Central memory CD8-positive, alpha-beta T cell (primary cell): ENCODE measurements at places on chromosomes 5 and 9.

- DNase-seq: peak; percentile 53
- peak within 1 kb of the TSS; percentile 97 for H3K4me3 ChIP-seq
These were observed at the start of gene PRXL2C for GRCh38 chr9:96655198-96655851. Gene PRXL2C, minus strand, starts transcription at chr9:96655317. Its CDS starts 36 bp downstream, at chr9:96655281.

DNA sequence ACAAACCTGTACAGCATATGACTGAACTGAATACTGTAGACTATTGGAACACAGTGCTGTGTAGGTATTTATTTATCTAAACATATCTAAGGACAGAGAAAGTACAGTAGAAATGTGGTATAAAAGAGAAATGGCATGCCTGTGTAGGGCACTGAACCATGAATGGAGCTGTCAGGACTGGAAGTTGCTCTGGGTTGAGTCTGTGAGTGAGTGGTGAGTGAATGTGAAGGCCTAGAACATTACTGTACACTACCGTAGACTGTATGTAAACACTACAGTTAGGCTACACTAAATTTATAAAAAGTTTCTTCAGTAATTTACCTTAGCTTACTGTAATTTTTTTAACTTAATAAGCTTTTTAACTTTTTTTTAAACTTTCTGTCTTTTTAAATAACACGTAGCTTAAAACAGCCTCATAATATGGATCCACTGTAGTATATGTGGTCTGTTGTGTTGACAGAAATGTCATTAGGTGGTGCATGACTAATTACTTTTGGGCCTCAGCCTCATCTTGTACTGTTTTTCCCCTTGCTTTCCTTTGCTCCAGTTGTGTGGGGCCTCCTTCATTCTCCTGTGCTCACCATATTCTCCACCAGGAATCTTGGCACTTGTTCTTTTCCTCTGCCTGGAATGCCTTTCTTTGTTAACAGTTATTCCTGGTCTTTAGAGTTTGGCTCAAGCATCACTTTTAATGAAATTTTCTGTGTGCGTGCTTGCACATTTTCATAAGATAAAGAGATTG, 8.8 kb downstream of the SPIN1 start:
- peaks cover 24% of the 10 kb centered on the region for H3K4me1 ChIP-seq
- no peak overlapping the region for H3K27ac ChIP-seq
- H3K27me3 ChIP-seq: no peaks in the 10 kb centered on the region
- no peak overlapping the region for H3K4me3 ChIP-seq

DNA sequence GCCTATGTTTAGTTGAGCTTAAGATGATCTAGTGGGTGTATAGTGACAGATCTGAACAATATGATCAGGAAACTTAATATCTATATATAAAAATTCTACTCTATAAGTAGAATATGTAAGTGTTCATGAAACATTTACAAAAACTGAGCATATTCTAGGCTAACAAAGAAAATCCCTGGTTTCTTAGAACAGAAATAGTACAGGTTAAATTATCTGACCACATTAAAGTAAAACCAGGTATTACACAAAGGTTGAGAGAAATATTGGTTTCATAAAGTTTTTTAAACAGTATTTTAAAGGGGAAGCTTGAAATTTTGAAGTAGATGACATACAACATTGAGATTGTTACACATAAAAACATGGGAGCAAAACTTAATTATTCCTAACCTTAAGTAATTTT, 39.3 kb downstream of the LRRC70 start:
- no peaks in the 10 kb centered on the region for H3K27me3 ChIP-seq
- no peak overlapping the region for H3K4me3 ChIP-seq
- no peaks in the 10 kb centered on the region for H3K4me1 ChIP-seq
- no peak overlapping the region for H3K27ac ChIP-seq

DNA sequence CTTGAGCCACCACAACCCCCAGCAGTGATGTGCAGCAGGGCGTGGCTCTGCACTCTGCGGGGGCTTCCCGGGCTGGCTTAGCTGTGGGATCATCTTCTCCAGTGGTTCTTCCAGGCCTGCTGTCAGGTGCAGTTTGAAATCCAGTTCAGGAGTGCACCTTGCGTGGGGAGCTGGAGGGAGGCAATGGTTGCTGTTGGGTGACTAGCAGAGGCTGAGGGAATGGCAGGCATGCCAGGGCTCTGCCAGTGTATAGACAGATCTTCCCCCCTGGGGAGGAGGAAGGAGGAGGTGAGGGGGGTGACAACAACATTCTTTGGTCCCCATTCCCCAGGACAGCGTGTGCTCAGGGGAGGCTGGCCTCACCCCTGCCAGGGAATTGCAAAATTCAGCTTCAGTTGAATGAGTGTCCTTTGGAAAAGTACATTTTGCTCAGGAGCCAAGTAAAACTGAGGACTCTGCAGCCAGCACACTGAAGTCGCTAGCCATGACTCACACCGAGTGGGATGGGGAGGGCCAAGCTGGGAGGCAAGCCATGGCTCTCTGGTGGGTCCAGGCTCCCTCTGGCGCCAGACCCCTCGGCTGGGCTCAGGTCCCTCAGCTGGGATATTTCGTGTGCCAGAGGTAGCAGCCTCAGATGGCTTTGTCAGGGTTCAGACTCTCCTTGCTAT, 35.0 kb downstream of the ERGIC1 start:
- H3K4me1 ChIP-seq: peaks cover 34% of the 10 kb centered on the region
- H3K4me3 ChIP-seq: no peak overlapping the region
- no peak overlapping the region for H3K27ac ChIP-seq
- DNase-seq: no peak

DNA sequence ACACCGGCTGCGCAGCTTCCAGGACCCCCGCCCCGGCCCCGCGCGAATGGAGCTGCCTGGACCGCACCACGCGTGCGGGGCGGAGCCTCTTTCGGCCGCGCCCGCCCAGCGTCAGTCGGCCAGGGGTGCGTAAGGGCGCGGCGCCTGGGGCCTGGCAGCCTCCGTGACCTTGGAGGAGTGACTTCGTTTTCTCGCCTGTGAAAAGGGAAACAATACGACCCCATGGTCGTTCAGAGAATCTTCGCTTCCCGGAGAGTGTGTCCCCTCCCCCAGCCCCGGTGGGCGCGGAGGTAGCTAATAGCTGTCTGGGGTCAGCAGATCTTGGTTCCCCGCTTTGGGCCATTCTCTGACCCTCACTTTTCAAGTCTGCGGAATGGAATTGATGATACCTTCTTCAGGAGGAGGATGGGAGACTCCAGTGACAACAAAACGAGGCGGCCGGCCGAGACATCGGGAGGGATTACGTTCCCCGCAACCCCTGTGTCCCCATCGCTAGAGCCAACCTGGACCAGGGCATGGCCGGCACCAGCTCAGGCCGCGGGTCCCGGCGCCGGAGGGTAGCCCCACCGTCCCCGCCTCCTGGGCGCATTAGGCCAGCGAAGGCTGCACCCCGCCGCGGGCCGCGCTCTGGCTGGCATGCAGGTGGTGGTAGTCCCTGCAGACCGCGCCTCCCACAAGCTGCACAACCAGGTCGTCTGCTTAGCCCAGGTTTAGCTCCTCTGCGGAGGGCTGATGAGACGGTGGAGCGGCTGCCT, 5.5 kb upstream of the CDHR2 start:
- peaks cover 14% of the 10 kb centered on the region for H3K36me3 ChIP-seq
- peak; percentile 57 for DNase-seq
- no peaks in the 10 kb centered on the region for H3K27me3 ChIP-seq
- peaks cover 61% of the 10 kb centered on the region for H3K4me1 ChIP-seq
- H3K27ac ChIP-seq: peak overlapping the region; percentile 88

DNA sequence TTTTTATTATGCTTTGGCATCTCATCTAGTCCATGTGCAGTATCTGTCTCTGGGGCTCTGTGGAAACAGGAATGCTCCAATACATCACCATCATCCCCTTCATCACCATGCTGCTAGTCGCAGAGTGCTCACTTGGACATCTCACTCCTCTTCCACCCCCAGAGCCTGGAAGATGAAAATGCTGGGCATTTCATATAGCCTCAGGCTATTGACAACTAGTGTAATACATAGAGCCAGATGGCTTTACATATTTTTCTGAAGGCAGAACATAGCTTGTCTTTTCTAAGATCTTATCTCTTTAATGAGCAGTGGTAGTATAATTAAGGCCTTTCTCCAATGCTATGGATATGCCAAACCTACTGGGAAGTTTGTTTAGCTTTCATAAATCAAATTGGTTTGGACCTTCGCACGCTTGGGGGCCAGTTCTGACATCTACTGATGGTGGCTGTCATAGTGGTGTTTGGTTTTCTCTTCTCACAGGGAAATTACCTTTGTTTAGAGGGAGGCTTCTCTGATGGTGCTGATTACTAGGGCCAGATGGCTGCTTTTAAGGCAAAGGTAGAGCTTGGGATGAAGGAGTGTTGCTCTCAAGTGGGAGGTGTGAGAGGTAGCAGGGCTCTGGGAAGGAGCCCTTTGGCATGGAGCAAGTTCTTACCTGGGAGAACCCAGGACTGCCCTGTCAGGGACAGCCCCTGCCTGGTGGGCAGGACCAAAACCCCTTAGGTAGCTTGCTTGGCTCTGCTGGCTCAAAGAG, 63.1 kb upstream of the CXCL14 start:
- peaks cover 30% of the 10 kb centered on the region for H3K27me3 ChIP-seq
- no peak overlapping the region for H3K27ac ChIP-seq
- H3K36me3 ChIP-seq: no peaks in the 10 kb centered on the region
- no peak overlapping the region for H3K4me3 ChIP-seq
- no peak for DNase-seq

DNA sequence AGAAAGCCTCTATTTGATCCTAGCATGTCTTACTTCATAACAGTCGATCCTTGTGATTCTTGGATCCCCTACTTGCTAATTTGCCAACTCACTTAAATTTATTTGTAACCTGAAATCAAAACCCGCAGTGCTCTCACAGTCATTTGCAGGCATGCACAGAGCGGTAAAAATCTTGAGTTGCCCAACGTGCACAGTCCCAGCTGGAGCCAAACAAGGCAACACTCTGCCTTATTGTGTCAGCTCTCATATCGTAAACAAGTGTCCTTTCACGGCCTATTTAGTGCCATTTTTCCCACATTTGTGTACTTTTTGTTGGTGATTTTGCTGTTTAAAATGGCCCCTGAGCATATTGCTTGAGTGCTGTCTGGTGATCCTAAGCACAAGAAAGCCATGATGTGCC, 511.3 kb upstream of the WWC1 start:
- H3K4me3 ChIP-seq: no peak overlapping the region
- H3K4me1 ChIP-seq: no peaks in the 10 kb centered on the region
- no peaks in the 10 kb centered on the region for H3K27me3 ChIP-seq
- no peaks in the 10 kb centered on the region for H3K36me3 ChIP-seq
- no peak for DNase-seq

GRCh38 chr9:129735546-129735945, 17.3 kb downstream of the PTGES start:
- H3K27me3 ChIP-seq: peaks cover 9% of the 10 kb centered on the region
- peaks cover 5% of the 10 kb centered on the region for H3K4me1 ChIP-seq
- no peak overlapping the region for H3K27ac ChIP-seq
- H3K36me3 ChIP-seq: peaks cover 5% of the 10 kb centered on the region
- no peak overlapping the region for H3K4me3 ChIP-seq

- no peak overlapping the region for H3K4me3 ChIP-seq
- peaks cover 24% of the 10 kb centered on the region for H3K36me3 ChIP-seq
These were observed 29.5 kb downstream of the AQP7 start for GRCh38 chr9:33372900-33373299.

- no peaks in the 10 kb centered on the region for H3K36me3 ChIP-seq
- no peak for DNase-seq
- no peak overlapping the region for H3K27ac ChIP-seq
These were observed 13.3 kb downstream of the PDGFRB start for GRCh38 chr5:150142185-150142958.

GRCh38 chr9:122100756-122101155, 7.6 kb upstream of the TTLL11 start:
- H3K27me3 ChIP-seq: no peaks in the 10 kb centered on the region
- H3K36me3 ChIP-seq: no peaks in the 10 kb centered on the region
- H3K4me1 ChIP-seq: no peaks in the 10 kb centered on the region
- no peak overlapping the region for H3K4me3 ChIP-seq
- no peak for DNase-seq

DNA sequence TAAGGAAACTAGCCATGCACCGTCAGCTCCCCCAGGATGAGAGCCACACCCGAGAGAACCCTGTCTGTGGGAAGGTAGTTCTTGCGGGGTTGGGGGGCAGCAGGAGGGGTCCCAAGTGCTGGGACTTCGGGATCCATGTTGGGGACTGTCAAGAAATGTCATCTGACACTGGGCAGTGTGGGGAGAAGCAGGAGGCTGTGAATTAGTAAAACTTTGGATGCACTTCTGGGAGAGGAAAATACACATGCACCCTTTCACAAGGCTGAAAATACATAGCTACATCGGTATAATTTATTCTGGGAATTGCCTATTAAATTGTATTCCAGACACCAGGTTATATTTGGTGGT, 109.6 kb upstream of the RPS23 start:
- DNase-seq: no peak
- H3K27me3 ChIP-seq: peaks cover 52% of the 10 kb centered on the region
- H3K36me3 ChIP-seq: no peaks in the 10 kb centered on the region
- H3K4me3 ChIP-seq: no peak overlapping the region

DNA sequence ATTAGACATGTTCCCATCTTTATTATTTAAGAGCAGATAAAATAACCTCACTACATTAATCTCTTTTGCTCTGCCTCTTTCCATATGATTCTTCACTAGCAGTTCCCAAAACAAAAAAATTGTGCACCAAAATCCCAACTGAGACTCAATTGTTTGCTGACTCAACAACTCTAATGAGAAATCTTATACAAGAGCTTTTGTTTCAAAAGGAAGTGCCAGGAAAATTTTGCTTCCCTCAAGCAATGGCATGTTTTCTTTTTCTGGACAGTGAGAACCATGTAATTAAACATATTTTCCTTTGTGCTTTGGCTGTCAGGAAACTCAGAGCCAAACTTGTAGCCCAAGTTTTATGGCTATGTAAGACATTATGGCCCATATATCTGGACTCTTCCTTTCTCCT, 62.0 kb downstream of the TMC1 start:
- DNase-seq: no peak
- no peaks in the 10 kb centered on the region for H3K36me3 ChIP-seq
- peaks cover 10% of the 10 kb centered on the region for H3K27me3 ChIP-seq

DNA sequence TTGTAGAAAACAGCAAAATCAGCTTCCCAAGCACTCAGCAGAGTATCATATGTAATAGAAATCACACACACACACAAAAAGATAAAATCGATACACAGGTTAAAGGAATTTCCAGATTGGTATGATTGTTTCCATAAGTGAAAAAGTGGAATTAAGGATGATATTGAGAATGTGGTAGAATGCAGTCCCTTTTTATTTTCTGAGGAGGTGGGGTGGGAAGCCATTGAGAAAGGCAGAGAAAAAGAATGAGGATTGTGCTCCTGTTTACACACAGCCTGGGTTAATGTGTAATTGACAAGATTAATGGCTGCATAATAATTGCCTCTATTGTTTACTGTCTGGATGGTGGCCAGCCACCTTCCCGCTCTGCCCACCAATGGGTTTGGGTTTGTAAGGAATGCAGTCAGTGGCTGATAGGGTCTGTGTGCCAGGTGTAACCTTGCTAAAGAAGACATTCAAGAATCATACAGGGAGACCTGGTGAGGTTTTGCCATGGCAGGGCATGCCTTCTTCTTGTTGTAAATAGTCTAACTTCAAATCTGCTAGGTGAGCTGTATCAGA, 177.2 kb upstream of the MAP3K1 start:
- no peaks in the 10 kb centered on the region for H3K36me3 ChIP-seq
- no peaks in the 10 kb centered on the region for H3K4me1 ChIP-seq
- DNase-seq: no peak
- H3K27ac ChIP-seq: no peak overlapping the region
- no peak overlapping the region for H3K4me3 ChIP-seq

- H3K27me3 ChIP-seq: no peaks in the 10 kb centered on the region
- H3K4me1 ChIP-seq: peaks cover 13% of the 10 kb centered on the region
- no peak overlapping the region for H3K4me3 ChIP-seq
- no peak for DNase-seq
These were observed 34.9 kb downstream of the YTHDC2 start for GRCh38 chr5:113548396-113548795.
